Ureter (tissue), 1 donor: ENCODE measurements at places on chromosomes 1 and 21. TPM values are rescaled to one million over a fixed set of nuclear protein-coding genes. Genes with fewer than 3 reads are reported as not detected.

The CA6 gene
- not detected for total RNA-seq

The RGSL1 gene
- not detected for total RNA-seq

DNA sequence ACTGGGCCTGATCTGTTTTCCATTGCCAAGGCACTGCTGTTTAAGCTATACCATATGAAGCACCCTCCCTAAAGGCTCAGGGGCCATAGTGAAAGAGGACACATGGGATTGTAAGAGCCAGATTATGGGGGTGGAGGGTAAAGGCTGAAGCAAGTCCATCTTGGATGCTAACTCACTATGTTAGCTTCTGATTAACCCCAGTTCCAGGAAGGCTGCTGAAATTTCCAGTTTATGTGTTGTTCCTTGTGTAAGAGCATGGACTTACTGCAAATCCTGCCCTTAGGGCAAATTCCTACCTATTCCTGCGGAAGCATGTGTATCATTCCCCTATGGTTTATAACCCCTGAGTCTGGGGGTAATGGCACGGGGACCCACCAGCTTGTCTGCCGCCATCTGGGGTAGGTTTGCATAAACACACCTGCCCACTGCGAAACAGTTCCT lies 91.8 kb upstream of the SERBP1 start:
- DNase-seq: no peak

GRCh38 chr1:205584732-205585131 lies 47.1 kb downstream of the ELK4 start:
- no peak for DNase-seq

- DNase-seq: no peak
Observed at GRCh38 chr1:15786581-15786980, 20.9 kb downstream of the UQCRHL start.

- DNase-seq: no peak
Observed at GRCh38 chr21:42547001-42547905, 33.6 kb downstream of the SLC37A1 start.

DNA sequence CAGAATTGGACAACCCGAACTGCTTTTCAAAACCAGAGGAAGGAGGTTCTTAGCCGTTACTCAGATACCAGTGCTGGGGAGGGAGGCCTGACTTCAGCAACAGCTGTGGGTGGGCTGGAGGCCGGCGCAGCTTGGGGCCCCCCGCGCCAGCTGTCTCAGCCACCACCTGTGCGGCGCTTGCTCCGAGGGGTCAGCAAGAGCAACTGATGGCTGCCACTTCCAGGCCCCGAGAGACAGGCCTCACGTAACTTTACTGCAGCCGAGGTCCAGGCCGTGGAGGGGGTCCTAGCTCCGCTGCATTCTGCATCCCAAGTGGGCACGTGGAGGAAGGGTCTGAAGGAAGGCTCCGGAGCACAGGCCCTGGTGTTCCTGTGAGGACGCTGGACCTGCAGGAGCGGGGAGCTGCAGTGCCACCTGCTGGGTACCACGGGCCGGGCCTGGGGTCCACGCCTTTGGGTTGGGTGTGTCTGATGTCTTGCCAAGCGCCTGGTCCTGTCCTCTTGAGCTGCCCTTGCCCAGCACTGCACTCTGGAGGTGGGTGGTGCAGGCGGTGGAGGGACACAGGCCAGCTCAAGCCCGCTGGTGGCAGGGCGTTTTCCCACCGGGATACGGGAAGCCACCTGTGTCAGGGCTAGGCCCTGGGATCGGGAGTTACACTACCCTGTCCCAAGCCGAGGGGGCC lies 9.8 kb downstream of the THAP3 start:
- DNase-seq: peak; percentile 69

DNA sequence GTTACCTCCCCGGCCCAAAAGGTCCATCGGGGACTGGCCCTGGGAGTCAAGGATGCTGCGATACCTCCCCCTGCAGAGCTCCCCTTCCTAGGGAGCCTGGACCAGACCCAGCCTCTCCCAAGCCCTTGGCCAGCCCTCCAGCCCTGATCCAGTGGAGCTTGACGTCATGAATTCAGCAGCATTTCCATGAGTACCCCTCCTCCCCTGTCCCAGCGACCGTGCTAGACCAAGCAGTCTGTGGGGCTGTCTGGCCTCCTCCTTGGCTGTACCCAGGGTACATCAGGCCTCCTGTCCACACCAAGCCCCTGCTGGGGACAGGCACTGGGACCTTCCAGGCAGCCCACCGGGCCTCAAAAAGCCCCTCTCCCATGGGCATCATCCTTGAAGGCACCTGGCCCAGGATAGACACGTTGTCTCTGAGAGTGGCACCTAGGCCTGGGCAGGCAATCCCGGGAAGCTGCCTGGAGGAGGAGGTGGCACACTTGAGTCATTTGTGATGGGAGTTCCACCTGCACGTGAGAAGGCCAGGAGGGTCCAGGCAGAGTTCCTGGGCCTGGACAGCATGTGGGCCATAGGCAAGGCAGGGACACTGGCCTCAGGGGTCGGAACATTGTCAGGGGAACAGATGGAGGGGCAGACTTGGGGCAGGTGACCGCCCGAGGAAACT lies 46.4 kb downstream of the WNT9A start:
- DNase-seq: peak; percentile 39

DNA sequence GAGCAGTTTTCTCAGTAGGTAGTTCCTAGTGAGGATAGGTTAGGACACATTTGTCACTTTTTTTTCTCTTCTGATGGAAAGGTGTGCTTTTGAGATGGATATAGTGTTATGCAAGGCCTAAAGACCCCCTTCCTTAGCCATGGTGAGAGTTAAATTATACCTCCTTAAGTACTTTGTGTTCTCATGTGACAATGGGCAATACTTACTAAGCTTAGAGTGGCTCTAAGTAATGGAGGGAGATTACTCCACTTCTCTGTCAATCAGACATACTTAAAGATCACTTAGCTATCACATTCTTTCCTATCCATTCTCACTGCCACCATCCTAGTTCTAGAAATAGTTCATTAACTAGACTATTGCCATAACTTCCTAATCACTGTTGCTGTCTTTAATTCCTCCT lies 265.6 kb downstream of the PBX1 start:
- no peak for DNase-seq

DNA sequence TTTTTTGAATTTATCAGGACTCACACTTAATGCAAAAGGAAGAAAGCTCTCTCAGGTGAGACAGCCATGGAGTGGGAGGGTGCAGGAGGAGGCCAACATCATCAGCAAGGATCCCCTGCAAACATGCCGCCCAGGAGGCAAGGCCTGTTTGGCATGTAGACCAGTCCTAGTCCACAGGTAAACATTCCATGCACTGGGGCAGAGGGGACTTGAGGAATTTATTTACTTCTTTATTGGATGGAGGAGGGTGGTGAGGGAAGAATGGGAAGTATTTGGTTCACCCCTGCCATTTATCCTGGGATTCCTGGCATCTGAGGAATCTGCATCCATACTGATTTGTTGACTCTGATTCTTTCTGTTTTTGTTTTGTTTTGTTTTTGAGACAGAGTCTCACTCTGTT lies 1.5 kb upstream of the UQCRHL start:
- no peak for DNase-seq
